ENCODE measurements at places on chromosomes 4 and X. TPM values are rescaled to one million over a fixed set of nuclear protein-coding genes. Genes with fewer than 3 reads are reported as not detected.

DNA sequence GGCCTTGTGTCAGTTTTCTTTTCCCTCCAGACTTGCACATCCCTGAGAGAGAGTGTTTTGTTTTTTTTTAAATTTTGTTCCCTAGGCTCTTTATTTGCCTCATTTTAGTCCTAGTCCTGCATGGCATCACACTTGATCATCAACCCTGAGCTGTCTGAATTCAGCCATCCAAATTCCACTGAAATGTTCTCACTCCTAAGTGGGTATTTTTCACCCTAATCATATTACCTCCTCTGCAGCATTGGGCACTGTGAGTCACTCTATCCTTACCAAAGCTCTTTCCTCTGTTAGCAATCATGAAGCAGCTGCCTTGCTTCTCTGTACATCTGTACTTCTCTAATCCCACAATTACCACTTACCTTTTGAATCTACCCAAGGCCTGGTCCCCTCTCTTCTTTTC is 356.6 kb upstream of the MAGEB2 start:
- DNase-seq, result no peak

GRCh38 chr4:15373363-15373762 is 54.5 kb upstream of the C1QTNF7 start:
- no peak for DNase-seq

GRCh38 chr4:94527556-94528233 is 76.0 kb downstream of the PDLIM5 start:
- DNase-seq, result no peak

DNA sequence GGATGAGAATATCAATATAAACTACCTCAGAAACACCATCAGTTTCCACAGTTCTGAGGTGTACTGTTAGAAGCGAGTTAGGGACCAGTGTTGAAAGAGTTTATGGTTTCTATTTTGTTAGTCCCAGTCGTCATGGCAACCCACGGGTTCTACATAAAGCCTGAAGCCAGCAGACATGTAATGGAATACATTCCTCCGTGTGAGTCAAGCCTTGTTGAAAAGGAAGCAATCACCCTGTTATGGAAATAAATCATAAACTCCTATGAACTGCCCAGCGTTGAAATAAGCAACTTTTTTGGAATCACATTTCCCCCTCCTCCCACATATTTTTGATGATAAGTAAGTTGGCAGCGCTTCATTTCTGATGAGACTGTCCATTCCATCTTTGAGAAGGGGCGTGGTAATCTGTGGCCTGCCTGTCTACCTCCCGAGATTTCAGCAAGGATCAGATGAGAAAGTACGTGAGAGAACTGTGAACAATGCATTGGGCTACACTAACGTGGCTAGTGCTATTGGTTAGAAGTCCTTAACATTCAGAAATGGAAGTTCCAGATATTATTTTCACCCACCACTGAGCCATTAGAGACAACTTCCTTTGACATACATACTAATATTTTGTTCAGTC is 40.4 kb upstream of the PDHA1 start:
- DNase-seq, result peak; percentile 83

GRCh38 chr4:57491388-57491787 is 381.2 kb upstream of the IGFBP7 start:
- no peak for DNase-seq

- DNase-seq, result no peak
Measured at GRCh38 chr4:84455697-84456096, 43.4 kb downstream of the NKX6-1 start.

GRCh38 chr4:75658876-75659275 is 14.3 kb downstream of the G3BP2 start:
- no peak for DNase-seq

DNA sequence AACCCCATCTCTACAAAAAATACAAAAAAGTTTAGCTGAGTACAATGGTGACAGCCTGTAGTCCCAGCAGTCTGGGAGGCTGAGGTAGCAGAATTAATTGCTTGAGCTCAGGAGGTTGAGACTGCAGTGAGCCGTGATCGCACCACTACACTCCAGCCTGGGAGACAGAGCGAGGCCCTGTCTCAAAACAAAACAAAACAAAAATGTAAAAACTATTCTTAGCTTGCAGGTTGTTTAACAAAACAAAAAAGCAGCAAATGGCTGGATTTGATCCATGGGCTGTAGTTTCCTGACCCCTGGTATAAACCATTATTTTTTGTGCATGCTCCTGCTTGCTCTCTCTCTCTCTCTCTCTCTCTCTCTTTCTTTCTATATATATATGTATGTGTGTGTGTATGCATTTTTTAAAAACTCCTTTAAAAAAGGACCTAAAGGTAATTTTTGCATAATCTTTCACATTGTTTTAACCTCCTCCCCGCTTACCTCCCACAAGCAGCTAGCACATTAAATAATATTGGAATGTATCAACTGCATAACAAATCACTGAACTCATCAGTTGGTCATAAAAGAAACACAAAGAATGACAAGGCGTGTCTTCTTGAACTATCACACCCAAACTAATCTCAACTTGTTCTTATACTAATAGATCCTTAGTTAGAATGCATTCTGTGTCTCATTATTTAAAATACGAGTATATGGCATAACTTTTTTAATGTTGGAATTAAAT is 4.8 kb downstream of the AREG start:
- no peak for DNase-seq

GRCh38 chrX:38335382-38335781 is 8.1 kb upstream of the RPGR start:
- DNase-seq, result no peak

GRCh38 chr4:108881190-108881589 is 118.3 kb upstream of the ETNPPL start:
- DNase-seq, result peak; percentile 92

- DNase-seq, result no peak
Measured at GRCh38 chr4:110184140-110184790, 14.2 kb downstream of the ELOVL6 start.

- DNase-seq, result no peak
Measured at GRCh38 chr4:152106781-152107321, 346.0 kb upstream of the GATB start.

GRCh38 chrX:11600578-11600977 is 65.1 kb downstream of the ARHGAP6 start:
- DNase-seq, result no peak

GRCh38 chrX:153667956-153668396 is 5.6 kb downstream of the PNCK start:
- peak; percentile 83 for DNase-seq

GRCh38 chr4:170748975-170749374 is 659.2 kb upstream of the AADAT start:
- DNase-seq, result no peak

GRCh38 chr4:152289941-152290340 is 246.0 kb downstream of the FBXW7 start:
- DNase-seq, result peak; percentile 41

DNA sequence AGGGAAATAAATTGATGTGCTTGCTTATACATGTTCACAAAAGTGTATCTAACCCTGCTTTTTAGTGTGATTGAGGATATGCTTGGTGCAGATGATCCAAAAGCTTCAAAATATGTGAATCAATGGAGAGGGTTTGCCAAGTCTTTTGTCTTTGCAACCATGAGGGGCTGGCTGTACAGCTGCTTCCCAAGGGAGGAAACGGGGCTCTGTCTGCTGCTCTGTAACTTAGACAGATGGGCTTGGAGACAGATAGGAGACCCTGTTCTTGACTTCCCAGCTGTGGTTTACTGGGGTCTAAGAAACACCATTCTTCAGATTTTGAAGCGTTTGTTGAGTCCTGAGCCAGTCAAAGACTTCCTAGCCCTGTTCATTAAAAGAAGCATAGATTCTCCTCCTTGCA is 152.3 kb downstream of the DCLK2 start:
- DNase-seq, result no peak

GRCh38 chrX:38939067-38939466 is 137.8 kb downstream of the MID1IP1 start:
- DNase-seq, result peak; percentile 25

GRCh38 chr4:16530688-16531635 is 304.7 kb upstream of the TAPT1 start:
- no peak for DNase-seq

- no peak for DNase-seq
Measured at GRCh38 chrX:136397001-136397400, 90.7 kb upstream of the BRS3 start.

- DNase-seq, result no peak
Measured at GRCh38 chrX:130851569-130851968, 51.4 kb downstream of the ENOX2 start.

- DNase-seq, result no peak
Measured at GRCh38 chrX:68731254-68731653, 83.8 kb downstream of the STARD8 start.

GRCh38 chrX:152913346-152913745 is 15.5 kb downstream of the ZNF185 start:
- no peak for DNase-seq

PCDH11X gene
- polyA plus RNA-seq, result 1.2 TPM

STATH gene
- not detected for polyA plus RNA-seq

GRIA2 gene
- 9.7 TPM for polyA plus RNA-seq

PAK3 gene
- polyA plus RNA-seq, result 11.7 TPM

HEPH gene
- polyA plus RNA-seq, result 7.3 TPM

BEX4 gene
- polyA plus RNA-seq, result 56.7 TPM

PLAC8 gene
- 0.98 TPM for polyA plus RNA-seq

FGFR3 gene
- polyA plus RNA-seq, result 15.4 TPM

CT45A5 gene
- polyA plus RNA-seq, result 0.30 TPM

CFAP99 gene
- polyA plus RNA-seq, result not detected

FGF2 gene
- 12.1 TPM for polyA plus RNA-seq

HERC6 gene
- polyA plus RNA-seq, result 2.1 TPM

TET2 gene
- 24.9 TPM for polyA plus RNA-seq

AIFM1 gene
- polyA plus RNA-seq, result 26.9 TPM

PAGE4 gene
- polyA plus RNA-seq, result not detected

GLRB gene
- 7.2 TPM for polyA plus RNA-seq

CHRDL1 gene
- polyA plus RNA-seq, result 10.8 TPM

ADAMTS3 gene
- 2.2 TPM for polyA plus RNA-seq

PABPC1L2A gene
- polyA plus RNA-seq, result not detected

ABCG2 gene
- polyA plus RNA-seq, result 5.3 TPM

TCP11X2 gene
- polyA plus RNA-seq, result not detected

All from muscle of back (tissue), 13 donors.